ENCODE measurements at places on chromosomes 5 and 9. TPM values are rescaled to one million over a fixed set of nuclear protein-coding genes. Genes with fewer than 3 reads are reported as not detected.

ARHGEF37 gene
- 2.1 TPM for total RNA-seq

ARL15 gene
- 4.3 TPM for total RNA-seq

CDC20B gene
- total RNA-seq: 0.07 TPM

SAPCD2 gene
- 22.3 TPM for total RNA-seq

GPR150 gene
- 0.16 TPM for total RNA-seq

SPATA31C1 gene
- not detected for total RNA-seq

CTNND2 gene
- total RNA-seq: not detected

WNT8A gene
- not detected for total RNA-seq

GMCL2 gene
- not detected for total RNA-seq

PRDM9 gene
- total RNA-seq: not detected

SH3PXD2B gene
- total RNA-seq: 19.8 TPM

MOB3B gene
- 14.4 TPM for total RNA-seq

PCDHGA5 gene
- 0.13 TPM for total RNA-seq

PCDHA1 gene
- 0.29 TPM for total RNA-seq

OBP2B gene
- not detected for total RNA-seq

PFN3 gene
- not detected for total RNA-seq

KIF20A gene
- 39.4 TPM for total RNA-seq

PIP5KL1 gene
- total RNA-seq: 1.6 TPM

GABRA6 gene
- total RNA-seq: not detected

GDNF gene
- total RNA-seq: 0.03 TPM

FOXI1 gene
- not detected for total RNA-seq

SPIN1 gene
- total RNA-seq: 51.6 TPM

PCDHGA12 gene
- total RNA-seq: 0.03 TPM

SPOCK1 gene
- total RNA-seq: 13.8 TPM

BRIX1 gene
- total RNA-seq: 52.8 TPM

SLC36A2 gene
- total RNA-seq: not detected

HBEGF gene
- 6.6 TPM for total RNA-seq

IFNE gene
- total RNA-seq: 1.1 TPM

PRR16 gene
- total RNA-seq: not detected
